CD4-positive, alpha-beta T cell treated with Interleukin-6 at 100 ng/mL for 8 hours (primary cell): ENCODE measurements at places on chromosomes 16 and 17.

DNA sequence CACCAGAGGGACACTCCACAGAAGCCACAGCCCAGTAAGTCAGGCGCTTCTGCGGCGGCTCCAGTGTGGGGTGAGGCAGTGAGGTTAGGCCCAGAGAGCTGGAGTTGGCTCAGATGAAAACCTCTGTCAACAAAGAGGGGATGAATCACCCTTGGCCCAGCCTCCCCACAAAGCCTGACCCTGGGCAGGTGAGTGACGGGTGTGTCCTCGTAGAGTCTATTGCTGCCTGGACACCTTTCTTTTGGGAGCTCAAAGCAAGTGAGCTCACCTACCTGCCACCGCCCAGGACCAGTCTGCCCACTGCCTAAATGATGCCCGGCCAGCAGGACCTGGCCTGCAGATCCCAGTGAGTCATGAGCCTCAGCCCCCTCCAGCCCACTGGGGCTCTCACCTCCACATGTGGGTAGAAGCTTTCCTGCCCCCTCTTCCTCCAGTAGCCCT, 24.9 kb upstream of the DBNDD1 start:
- DNase-seq: no peak

- DNase-seq: no peak
Measured at GRCh38 chr17:56773124-56773523, 60.6 kb downstream of the C17orf67 start.

GRCh38 chr17:5264893-5265292, 17.2 kb upstream of the RABEP1 start:
- no peak for DNase-seq

- DNase-seq: no peak
Measured at GRCh38 chr17:72338847-72339790, 218.3 kb downstream of the SOX9 start.

GRCh38 chr16:2149630-2150417, 1.4 kb downstream of the RAB26 start:
- no peak for DNase-seq

DNA sequence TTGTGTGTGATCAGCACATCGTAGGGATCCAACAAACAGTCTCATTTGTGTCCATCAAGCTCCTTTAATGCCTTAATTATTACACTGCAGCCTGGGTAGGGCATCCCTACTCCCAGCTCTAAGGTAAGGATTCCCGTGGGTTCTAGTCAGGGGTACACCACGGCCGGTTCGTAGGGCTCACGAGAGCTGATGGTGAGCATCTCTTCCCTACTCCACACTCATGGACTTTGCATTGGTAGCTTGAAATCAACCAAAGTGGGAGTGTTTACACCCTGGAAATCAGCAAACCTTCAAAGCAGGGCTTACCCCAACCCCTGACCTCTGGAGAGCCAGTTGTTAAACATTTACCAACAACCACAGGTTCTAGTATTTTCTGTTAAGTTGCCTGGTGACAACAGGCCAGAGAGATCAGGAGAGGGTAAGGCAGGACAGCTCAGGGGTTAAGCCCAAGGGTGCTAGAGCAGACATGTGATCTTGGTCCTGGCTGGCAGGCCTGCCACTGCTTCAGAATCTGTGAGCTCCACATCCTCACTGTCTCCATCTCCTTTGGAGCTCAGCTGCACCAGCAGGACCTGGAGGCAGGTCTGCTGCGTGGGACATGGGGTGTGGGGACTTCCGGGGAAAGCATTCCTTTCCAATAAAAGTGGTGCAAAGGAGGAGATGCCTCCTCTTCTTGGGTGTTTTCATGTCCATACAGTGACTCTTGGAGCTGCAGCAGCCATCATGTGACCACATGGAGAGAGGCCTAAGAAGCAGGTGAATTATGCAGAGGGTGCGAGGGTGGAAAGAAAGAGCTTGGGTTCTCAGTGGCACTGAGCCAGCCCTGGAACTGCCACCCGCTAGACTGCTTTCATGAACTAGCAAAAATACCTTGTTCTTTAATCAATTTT, 36.1 kb upstream of the ZCCHC14 start:
- DNase-seq: no peak

- DNase-seq: no peak
Measured at GRCh38 chr17:47266782-47267181, 13.2 kb downstream of the ITGB3 start.

DNA sequence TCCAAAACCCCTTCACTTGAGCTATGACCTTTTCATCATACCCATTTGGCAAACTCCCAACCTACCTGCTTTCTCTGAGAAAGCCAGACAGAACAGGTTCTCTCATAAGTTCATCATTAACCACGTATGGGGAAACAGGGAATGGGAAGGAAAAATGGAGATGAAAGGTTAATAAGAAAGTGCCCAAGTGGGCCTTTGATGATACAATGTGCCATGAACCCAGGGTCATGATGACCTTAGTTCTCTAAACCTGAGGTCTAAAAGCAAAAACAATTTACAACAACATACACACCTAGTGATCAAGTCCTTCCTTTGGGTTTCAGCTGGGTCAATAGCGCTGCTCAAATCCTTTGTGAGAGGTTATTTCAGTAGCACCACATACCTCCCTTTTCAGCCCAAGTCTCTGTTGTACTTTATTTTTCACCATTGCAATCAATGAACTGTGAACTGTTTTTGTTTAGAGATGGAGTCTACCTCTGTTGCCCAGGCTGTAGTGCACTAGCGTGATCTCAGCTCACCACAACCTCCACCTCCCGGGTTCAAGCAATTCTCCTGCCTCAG, 14.5 kb upstream of the RANGRF start:
- no peak for DNase-seq

DNA sequence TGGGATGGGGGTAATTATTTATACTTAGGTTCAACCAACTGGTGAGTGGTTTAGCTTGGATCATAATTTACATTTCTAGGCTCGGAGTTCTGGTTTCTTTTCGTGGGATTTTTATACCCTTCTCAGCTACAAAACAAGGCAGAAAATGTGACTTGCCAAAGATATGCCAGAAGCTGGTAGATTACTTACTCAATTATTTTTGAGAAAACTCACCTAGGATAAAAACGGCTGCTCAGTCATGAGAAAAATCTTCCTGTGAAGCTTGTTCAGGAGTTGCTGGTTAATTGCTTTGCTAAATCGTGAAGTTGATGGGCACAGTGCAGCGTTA, 1.1 kb downstream of the NDEL1 start:
- no peak for DNase-seq

- DNase-seq: no peak
Measured at GRCh38 chr17:79623786-79624717, 13.2 kb upstream of the RBFOX3 start.

DNA sequence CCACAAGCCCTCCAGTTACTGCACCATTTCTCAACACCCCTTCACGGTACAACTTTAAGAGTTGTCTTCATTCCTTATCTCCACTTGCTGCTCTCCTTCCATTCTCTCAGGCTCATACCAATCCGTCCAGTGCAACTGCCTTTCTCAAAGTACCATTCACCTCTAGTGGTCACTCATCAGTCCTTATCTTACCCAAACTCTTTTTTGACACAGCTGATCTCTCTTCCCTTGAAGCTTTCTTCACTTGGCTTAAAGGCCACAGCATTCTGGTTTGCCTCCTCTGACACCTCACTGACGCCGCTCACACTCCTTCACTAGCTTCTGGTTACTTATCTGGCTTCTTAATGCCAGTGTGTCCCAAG, 24.9 kb downstream of the UBE2G1 start:
- no peak for DNase-seq

DNA sequence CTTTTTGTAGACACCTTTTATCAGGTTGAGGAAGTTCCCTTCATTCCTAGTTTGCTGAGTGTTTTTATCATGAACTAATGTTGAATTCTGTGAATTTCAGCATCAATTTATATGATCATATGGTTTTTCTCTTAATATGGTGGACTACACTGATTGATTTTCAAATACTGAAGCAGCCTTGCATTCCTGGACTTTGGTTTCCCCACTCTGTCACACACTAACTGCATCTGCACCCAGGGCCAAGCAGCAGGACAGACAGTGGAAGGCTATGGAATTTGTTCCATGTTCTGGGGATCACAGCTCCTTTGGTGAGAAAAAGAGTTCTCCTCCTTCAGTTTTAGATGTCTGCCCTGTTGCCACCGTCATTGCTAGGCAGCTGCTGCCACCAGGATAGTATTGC, 7.8 kb downstream of the TERF2 start:
- no peak for DNase-seq

GRCh38 chr16:79018650-79019429, 581.7 kb downstream of the MAF start:
- DNase-seq: no peak

DNA sequence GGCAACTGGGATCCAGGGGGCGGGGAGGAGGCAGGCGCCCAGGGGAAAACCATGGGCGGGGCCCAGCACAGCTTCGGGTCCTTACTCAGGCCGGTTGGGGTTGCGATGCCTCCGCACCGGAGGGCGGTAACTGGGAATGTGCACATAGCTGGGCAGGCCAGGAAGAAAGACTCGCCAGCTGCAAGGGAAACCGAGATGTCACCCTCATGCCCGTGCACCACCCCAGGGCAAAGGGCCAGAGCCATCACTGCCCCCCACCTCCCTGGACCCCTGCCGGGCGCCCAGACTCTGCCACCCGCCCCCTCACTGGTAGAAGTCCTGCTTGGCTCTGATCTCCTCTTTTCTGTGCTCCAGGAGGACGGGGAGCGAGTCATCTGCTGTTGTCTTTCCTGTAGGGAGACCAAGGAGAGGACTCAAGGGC, 6.7 kb downstream of the ALOX12B start:
- DNase-seq: no peak

DNA sequence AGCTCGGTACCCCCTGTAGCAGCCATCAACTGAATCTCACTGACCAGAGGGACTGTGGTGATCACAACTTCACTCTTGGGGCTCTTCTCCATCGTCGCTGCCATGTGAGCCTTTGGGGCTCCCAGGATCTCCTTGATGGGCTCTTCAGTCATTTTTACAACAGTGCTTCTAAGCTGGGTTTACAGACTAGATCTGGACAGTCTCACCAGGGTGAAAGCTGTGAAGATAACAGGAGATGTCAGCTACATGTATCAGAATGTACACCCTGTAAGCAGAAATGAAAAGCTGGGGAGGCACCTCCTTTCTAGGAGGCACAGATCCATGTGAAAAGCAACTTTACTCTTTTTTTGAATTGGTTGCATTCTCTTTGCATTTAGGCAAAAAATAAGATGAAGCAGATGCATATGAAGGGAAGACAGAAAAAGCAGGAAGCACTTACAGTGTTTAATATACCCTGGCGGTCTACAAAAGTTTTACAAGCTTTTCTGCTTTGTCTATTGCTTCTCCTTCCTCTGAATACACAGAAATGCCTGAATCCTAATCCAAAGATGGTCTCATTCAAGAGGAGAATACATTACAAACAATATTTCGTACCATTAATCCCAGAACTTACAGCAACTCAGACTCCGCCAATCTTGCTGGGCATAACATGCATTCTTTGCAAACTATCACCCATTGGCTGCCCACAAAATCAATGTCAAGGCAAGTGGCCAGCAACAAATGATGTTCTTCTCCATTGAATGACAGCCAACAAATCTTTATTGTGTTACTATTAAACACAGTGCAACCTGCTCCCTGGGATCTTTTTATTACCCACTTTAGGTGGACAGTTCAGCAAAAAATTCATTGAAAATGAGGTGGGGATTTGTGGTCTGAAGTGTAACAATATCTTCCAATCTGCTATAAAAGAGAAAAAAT, 1.5 kb downstream of the TMEM100 start:
- DNase-seq: no peak
